Fibroblast of gingiva (primary cell): ENCODE measurements at places on chromosomes 12 and 14.

GRCh38 chr12:19093218-19093617, 36.3 kb upstream of the PLEKHA5 start:
- peak; percentile 45 for DNase-seq

DNA sequence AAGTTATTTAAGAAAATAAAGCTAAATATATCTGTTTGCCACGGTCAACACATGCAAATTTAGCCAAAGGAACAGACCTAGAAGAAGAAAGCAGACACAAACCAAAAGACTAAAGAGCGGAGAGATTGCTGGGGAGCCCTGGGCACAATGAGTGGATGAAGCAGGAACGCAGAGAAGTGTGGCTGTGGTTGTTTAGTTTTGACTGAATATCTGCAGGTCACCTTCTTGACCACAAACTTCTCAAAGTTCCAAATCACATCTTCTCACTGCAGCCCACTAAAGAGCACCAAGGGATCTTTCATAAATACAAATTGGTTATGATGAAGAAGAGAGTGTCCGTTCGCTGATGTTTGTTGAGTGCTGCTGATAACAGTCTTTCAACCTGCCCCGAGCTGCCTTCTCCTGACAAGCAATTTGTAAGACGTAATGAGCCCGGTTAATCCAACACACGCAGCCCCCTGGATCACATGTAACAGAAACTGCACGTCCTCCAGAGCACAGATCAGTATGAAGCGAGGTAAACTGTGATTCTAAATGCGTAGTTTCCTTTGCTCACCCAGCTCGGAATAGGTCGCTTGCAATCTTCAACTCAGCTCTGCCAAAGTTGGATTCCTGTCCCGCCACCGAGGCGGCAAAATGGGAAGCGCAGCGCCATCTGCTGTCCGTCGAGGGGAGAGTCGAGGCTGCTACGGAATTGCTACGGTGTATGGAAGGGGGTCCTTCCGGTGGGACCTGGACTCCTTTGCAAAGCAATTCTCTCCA, 120.8 kb downstream of the GXYLT1 start:
- peak; percentile 65 for DNase-seq

DNA sequence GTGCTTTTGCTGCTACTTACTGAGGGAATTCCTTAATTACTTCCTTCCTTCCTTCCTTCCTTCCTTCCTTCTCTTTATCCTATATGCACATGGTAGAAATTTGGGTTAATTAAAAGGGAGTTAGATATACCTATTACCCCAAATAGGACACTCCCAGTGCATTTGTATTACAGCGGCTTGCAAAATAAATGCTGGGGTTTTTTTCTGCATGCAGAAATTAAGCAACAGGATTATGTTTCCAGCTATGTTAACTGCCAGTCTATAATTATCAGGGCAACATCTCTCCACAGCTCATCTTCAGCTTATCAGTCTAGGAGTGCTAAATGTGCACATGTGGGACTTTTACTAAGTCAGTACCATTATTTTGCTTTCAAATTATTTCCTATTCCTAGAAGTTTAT, 132.9 kb upstream of the SLC35F4 start:
- DNase-seq: no peak

DNA sequence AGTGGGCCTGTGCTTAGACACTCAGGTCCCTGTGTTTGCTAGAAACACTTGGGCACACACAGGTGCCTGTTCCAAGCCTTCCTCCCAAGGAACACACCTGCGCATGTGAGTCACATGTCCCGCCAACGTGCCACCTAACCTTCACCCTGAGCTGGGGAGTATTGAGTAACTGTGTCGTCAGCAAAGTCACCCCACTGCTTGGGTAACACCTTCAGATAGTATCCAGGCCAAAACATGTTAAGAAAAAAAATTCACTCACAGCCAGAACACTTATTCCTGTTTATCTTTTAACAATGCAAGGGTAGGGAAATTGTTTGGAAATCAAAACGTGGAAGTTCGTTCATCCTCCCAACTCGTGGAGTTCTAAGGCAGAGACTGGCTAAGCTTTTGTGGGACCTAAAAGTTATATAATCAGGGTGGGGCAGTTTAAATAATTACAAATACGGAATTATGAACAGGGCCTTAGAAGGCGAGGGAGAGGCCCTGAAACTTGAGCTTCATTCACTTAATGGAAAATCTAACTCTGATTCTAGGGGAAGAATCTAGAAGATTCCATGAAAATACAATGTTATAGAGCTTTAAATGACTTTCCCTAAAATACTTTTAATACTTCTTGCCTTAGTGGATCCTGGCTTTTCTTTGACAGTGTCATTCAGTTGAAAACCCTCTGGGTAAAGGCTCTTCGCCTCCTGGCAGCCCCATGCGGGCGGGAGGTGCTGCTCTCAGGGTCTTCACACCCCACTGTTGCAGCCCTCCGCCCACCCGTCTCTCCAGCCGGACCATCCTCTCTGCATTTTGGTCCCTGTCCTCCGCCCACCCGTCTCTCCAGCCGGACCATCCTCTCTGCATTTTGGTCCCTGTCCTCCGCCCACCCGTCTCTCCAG, 30.3 kb upstream of the ADIPOR2 start:
- DNase-seq: peak; percentile 28

- no peak for DNase-seq
These were observed 1.2 kb downstream of the NKX2-1 start for GRCh38 chr14:36518586-36519430.
